ENCODE measurements at places on chromosomes 2 and 18.

DNA sequence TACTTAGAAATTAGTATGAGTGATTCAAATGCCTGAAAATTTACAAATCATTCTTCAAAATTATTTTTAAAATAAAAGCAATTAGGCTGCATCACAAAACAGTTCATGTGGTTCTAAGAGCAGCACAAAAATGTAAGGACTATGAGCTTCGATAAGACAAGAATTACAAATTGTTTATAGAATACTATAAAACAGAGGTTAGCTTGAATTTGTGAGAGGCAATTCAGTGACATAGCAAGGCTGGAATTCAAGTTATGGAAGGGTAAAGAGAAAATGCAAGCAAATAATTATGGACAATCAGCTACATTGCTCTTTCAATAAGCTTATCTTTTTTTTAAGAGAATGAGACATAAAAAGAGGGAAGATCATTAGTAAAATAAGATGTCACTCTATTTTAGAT lies 7.1 kb upstream of the XIRP2 start:
- no peaks in the 10 kb centered on the region for H3K27me3 ChIP-seq
- no peak overlapping the region for H3K27ac ChIP-seq
- no peaks in the 10 kb centered on the region for H3K4me1 ChIP-seq
- no peak for DNase-seq

GRCh38 chr2:235601960-235602704 lies 108.3 kb downstream of the AGAP1 start:
- no peak overlapping the region for H3K4me3 ChIP-seq
- H3K4me1 ChIP-seq: no peaks in the 10 kb centered on the region
- no peaks in the 10 kb centered on the region for H3K36me3 ChIP-seq

DNA sequence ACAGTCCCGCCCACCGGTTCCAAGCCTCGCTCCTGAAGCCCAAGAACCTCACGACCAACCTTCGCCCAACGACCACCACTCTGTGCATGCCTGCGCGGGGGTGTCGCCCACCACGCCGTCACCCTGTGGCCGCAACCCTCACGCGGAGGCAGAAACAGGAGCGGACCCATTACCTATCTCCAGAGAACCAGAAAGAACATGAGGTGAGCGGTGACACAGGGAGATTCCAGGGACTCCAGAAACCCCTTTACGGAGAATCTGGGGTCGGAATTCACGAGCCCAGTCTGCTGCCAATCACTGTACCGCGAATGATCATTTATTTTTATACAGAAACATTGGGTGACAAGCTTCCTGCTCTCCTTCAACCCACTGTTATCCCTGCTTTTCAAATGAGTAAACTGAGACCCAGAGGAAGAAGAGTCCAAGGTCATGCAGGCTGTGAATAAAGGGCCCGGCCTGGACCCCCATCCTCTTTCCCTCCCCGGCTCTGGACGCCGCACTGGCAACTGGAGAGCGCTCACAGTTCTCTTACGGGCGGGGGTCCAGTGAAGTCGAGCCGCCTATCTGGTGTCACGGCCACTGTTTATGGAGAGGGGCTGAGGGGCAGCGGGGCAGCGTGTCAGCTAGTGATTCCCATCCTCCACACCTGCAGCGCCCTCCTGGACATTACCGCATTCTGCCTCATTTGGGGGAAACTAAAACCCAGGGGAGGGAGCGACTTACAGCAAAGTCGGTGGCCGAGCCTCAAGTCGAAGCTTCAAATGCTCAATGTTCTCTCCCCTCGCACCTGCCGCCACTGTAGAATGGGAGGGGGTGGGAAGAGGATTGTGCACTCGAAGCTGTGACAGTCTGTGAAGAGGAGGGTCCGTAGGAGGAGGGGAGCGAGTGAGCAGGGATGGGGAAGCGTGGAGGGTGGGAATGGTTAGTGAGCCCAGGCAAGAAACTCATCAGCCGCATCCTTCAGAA lies 723 bp upstream of the SLC30A3 start:
- DNase-seq: no peak
- no peaks in the 10 kb centered on the region for H3K36me3 ChIP-seq
- peak overlapping the region; percentile 76 for H3K4me3 ChIP-seq
- H3K4me1 ChIP-seq: peaks cover 29% of the 10 kb centered on the region
- no peak overlapping the region for H3K27ac ChIP-seq
- H3K27me3 ChIP-seq: peaks cover 35% of the 10 kb centered on the region

DNA sequence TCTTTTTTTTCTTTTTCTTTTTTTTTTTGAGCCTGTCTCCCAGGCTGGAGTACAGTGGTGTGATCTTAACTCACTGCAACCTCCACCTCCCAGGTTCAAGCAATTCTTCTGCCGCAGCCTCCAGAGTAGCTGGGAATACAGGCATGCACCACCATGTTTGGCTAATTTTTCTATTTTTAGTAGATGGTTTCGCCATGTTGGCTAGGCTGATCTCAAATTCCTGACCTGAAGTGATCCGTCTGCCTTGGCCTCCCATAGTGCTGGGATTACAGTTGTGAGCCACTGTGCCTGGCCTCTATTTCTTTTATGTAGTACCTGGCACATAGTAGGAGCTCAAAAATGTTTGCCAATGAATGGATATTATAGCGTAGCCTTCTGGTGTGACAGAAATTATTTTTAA lies 6.8 kb upstream of the CFLAR start:
- no peak for DNase-seq
- H3K4me1 ChIP-seq: peaks cover 5% of the 10 kb centered on the region
- H3K27ac ChIP-seq: no peak overlapping the region
- H3K27me3 ChIP-seq: no peaks in the 10 kb centered on the region

DNA sequence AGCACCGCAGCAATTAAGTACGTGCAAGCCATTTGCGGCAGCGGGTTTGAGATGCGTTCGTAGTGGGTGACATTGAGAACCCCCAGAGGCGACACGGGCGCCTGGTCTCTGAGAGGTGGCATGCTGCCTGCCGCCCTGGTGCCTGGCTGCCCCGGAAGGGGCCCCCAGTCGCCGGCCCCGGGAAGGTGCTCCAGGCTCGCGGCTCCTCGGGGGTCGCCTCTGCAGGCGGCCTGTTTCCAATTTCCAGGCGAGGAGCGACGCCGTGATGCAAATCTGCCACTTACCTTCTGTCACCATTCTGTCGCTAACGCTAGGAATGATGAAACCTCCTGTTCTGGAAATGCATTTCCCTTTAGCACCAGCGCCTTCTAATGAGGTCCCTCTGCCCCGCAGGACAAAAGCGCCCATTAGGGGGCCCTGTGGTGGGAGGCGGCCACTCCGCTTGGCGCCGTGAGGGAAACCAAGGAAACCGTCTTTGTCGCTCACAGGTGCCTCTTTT lies 13.0 kb downstream of the KIF5C start:
- DNase-seq: peak; percentile 33
- H3K4me1 ChIP-seq: peaks cover 13% of the 10 kb centered on the region
- peaks cover 4% of the 10 kb centered on the region for H3K36me3 ChIP-seq
- no peak overlapping the region for H3K27ac ChIP-seq

- no peak overlapping the region for H3K27ac ChIP-seq
- no peak overlapping the region for H3K4me3 ChIP-seq
- peaks cover 62% of the 10 kb centered on the region for H3K4me1 ChIP-seq
- H3K27me3 ChIP-seq: no peaks in the 10 kb centered on the region
- H3K36me3 ChIP-seq: peaks cover 12% of the 10 kb centered on the region
Measured at GRCh38 chr2:160380611-160381010, 113.0 kb downstream of the RBMS1 start.

DNA sequence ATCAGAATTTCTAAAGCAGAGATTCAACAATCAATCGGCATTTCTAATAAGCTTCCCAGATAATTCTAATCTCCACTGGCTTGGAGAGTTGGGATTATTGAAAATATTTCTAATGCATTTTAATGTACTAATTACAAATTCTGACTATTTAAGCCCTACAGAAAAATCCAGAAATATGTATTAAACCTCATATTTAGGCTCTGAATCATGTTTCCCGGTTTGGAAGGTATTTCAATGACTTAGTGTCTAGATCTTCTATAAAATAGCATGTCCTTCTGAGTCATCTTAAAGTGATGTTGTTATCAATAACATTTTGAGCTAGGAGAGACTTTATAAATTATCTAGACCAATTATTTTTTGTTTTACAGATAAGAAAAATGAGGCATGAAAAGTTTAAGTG lies 258.8 kb upstream of the NRXN1 start:
- no peaks in the 10 kb centered on the region for H3K36me3 ChIP-seq
- H3K27ac ChIP-seq: no peak overlapping the region
- no peaks in the 10 kb centered on the region for H3K27me3 ChIP-seq
- H3K4me3 ChIP-seq: no peak overlapping the region

- no peak for DNase-seq
- H3K27ac ChIP-seq: peak overlapping the region; percentile 62
- no peaks in the 10 kb centered on the region for H3K4me1 ChIP-seq
Measured at GRCh38 chr2:10599921-10600320, 89.9 kb downstream of the NOL10 start.

DNA sequence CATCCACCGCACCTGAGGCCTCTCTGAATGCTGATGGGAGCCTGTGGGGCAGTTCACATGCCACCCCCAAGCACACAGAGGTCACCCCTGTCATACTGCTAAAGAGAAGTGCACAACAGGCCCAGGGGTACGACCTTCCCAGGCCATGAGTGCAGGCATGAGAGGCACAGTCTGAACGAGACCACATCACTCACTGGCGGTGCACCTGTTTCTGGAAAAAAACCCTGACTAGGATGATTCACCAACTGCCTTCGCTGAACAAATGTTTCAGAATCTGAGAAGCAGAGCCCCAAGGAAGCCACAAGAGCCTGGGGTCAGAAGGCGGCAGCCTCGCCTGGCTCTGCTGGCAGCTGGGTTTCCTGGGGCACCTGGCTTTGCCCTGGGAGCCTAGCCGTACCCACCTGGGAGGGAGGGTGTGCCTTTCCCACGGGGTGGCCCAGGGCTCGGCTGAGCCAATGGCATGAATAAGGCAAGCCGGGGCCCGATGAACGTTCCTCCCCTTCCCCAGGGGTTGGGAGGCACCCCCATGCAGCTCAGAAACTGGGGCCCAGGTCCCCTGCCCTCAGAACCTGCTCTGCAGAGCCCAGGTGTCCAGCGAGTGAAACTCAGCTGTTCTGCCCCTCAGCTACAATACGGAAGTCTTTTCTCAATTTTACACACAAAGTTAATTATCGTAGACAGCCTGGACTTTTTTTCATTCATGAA lies 73.8 kb downstream of the HDAC4 start:
- H3K4me1 ChIP-seq: peaks cover 98% of the 10 kb centered on the region
- peak overlapping the region; percentile 95 for H3K27ac ChIP-seq
- H3K36me3 ChIP-seq: peaks cover 35% of the 10 kb centered on the region
- H3K27me3 ChIP-seq: peaks cover 4% of the 10 kb centered on the region
- DNase-seq: peak; percentile 86

DNA sequence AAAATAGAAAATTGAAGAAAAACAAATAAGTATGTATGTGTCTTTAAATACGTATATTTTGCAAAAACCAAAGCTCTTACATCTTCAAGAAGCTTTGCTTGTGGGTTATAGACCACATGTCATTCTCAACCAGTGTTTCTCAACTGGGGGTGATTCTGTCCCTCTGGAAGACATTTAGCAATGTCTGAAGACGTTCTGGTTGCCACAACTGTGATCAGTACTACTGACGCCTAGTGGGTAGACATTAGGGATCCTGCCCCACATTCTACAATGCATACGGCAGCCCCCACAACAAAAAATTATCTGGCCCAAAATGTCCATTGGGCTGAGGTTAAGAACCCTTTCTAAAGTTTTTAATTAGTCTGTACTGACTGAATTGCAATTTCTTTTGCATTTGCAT lies 48.4 kb downstream of the UNC50 start:
- peaks cover 73% of the 10 kb centered on the region for H3K36me3 ChIP-seq
- peak; percentile 33 for DNase-seq
- no peaks in the 10 kb centered on the region for H3K27me3 ChIP-seq
- H3K4me1 ChIP-seq: peaks cover 89% of the 10 kb centered on the region

- peak overlapping the region; percentile 79 for H3K27ac ChIP-seq
- H3K4me1 ChIP-seq: peaks cover 21% of the 10 kb centered on the region
- peaks cover 21% of the 10 kb centered on the region for H3K27me3 ChIP-seq
- H3K4me3 ChIP-seq: peak overlapping the region; percentile 21
- no peaks in the 10 kb centered on the region for H3K36me3 ChIP-seq
- peak; percentile 68 for DNase-seq
Measured at GRCh38 chr18:12750076-12750714, 47.4 kb downstream of the PSMG2 start.

All from activated naive CD4-positive, alpha-beta T cell treated with anti-CD3 and anti-CD28 coated beads, Interleukin-2, amount 10 ng/mL, durations not matched to agents 7 days and 5 days (primary cell).